ENCODE measurements at places on chromosomes 6 and 20.

GRCh38 chr20:3163099-3164042 lies 3.7 kb upstream of the FASTKD5 start:
- peak; percentile 73 for DNase-seq

- no peak for DNase-seq
Observed at GRCh38 chr6:56807326-56807988, 147.4 kb upstream of the BEND6 start.

DNA sequence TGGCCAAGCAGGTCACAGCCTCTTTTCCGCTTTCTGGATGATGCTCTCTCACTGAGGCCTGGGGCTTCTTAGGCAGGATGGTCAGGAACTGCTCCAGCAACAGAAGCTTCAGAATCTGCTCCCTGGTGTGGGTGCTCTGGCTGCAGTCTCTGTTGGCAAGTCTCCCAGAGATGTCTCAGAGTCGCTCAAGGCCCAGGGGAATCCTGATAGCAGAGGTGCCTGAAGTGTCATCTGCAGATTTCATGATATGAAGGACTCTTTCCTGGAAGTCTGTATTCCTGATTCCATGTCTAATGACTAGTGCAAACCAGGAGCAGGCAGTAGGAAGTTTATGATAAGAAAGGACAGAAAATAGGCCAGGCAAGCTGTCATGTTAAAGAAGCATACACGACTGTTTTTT lies 20.3 kb downstream of the ZSCAN31 start:
- no peak for DNase-seq

DNA sequence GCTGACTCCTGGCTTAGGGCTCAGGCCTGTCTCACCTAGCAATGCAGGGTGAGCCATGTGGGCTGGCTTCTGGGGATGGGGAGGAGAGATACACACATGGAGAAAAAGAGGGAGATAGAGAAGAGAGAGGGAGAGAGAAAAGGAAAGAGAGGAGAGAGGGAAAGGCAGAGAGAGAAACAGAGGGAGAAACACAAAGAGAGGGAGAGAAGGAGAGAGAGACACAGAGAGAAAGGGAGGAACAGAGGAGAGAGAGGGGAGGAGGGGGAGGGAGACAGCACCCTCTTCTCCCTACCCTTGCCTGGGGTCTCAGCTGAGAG lies 24.8 kb downstream of the NTSR1 start:
- DNase-seq = no peak

- DNase-seq = no peak
Observed at GRCh38 chr6:26122005-26122388, 34.8 kb downstream of the HFE start.

DNA sequence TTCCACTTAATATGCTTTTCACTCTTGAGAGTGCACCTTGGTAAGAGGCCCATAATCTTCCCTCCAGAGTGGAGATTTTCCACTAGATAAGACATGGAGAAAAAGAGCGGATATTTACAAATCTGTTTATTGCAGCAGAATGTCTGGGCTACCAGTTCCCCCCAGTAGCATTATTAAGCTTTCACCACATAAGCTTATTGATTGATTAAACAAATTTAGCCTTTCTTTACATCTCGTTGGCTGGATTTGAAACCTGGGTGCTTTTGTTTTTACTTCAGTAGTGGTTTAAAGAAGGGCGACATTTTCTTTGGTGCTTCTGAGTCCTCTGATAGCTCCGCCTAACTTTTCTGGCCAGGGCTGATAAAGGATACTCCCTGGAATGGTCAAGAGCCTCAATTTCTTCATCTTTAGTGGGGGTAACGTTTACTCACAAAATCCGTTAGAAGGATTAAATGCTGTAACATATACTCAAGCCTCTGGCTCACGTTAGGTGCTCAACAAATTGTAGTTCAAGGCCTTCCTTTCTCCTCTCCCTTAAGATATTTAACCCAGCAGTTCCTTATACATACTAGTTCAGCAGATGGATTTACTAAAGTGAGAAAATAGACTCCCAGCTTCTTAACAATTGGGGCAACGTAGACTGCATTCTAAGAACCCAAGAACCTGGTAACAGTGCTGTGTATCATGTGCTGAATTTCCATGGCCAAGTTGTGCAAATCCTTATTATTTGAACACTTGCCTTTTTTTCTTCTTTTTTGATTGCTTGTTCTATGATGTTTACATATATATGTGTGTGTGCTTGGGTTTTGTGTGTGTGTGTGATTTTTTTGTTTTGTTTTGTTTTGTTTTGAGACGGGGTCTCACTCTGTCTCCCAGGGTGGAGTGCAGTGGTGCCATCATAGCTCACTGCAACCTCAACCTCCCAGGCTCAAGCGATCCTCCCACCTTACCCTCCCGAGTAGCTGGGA lies 91.4 kb downstream of the RREB1 start:
- DNase-seq = no peak

DNA sequence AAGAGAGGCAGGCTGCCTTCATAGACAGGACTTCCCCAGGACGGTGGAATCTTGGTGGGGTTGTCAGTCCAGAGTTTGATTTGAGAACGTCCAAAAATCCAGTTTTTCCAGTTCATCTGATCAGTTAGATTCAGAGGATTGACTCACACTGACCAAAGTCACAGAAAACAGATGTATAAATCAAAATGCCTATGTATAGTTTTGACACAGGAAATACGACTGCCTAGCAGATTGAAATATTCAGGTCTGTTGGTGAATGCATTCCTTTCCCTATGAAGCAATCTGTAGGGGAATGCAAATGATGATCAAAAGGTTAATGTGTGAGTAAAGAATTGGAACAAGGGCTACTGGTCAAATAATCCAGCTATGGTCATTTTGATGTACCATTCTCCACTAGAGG lies 29.7 kb upstream of the GFOD1 start:
- DNase-seq = no peak

DNA sequence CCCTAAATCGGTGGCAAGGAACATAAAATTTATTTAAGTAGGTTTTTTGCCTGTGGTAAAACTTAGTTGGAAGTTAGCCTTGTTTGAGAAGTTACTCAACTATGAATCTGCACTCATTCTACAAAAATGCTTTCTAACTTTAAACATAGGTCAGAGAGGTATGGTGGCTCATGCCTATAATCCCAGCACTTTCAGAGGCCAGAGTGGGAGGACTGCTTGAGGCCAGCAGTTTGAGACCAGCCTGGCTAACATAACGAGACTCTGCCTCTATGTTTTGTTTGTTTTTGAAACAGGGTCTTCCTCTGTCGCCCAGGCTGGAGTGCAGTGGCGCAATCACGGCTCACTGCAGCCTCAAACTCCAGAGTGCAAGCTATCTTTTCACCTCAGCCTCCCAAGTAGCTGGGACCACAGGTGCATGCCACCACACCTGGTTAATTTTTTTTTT lies 16.2 kb downstream of the USP49 start:
- DNase-seq = no peak

GRCh38 chr6:139679516-139680179 lies 305.2 kb upstream of the CITED2 start:
- DNase-seq = no peak

GRCh38 chr6:26187981-26188635 lies 100.9 kb downstream of the HFE start:
- no peak for DNase-seq

GRCh38 chr6:5278565-5279120 lies 17.3 kb downstream of the FARS2 start:
- no peak for DNase-seq

GRCh38 chr20:44309763-44310663 lies 989 bp downstream of the FITM2 start:
- no peak for DNase-seq

DNA sequence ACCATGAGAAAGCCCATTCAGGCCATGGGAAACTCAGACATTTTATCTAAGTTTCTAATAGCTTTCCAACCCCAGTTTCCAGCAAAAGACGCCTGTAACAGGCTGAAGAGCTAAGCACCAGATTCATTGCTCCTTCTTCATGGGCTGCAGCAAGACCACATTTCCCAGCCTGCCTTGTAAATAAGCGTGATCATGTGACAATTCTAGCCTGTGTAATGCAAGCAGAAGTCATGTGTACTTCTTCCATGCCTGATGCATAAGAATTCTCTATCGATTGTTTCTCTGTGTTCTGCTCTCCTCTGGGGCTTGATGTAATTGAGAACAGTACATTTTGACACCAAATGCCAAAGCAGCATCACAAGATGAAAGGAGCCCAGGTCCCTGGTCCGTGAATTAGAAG lies 6.8 kb downstream of the PCSK2 start:
- no peak for DNase-seq

DNA sequence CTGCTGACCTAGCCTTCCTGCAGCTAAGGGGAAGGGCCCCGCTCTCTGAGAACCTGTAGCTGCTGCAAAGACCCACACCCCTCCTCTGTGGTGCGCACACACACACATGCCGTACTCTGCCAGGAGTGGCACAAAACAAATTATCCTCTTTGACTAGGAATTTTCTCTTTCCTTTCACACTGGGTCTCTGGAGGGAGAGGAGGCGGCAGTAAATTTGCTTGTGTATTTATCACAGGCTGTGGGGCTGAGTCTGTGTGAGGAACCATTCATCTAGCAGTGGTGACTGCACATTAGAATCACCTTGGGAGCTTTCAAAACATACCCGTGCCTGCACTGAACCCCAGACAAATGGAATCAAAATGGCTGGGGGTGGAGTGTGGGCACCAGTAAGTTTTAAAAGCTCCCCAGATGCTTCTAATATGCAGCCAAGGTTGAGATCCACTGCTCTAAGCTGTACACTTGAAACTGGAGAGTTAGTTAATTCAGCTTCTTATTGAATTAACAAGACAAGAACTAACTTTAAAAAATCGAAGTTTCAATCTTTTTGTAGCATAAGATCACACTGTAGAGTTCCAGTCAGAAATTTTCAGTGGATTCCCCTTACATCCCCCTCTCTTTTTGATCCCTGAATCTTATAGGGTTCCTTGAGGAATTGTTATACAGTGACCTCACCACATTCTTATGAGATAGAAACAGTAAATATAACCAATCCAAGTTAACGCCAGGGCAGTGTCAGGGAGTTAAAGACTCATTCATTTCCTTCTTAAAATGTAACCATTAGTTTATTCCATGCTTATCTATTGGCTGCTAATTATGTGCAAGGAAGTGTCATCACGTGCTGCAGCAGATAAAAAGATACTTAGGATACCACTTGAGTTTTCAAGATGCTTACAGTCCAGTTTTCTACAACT lies 29.8 kb upstream of the GMDS start:
- no peak for DNase-seq

DNA sequence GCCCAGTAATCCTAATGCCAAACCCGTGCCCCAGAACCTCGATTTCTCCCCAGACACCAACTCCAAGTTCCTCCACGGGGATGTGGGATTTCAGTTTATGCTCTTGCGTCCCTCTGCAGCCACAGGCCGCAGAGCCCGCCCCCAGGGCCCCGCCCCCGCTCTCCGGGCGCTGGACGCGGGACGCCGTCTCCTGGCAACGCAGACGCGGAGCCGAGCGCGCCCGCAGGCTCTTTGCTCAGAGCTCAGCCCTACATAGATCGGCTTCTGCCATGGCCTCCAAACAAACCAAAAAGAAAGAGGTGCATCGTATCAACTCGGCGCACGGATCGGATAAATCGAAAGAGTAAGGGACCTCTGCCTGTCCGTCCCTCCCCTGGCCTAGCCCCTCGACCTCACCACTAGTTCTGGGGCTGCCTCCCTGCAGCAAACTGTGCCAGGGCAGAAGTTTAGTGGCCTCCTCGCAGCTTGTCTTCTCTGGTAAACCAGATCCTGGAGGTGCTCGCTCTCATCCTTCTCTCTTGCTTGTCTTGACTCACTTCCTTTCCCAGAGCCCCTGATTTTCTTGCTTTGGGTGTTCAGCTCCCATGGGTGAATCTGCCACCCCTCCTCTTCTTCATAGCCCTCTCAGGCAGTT lies at the start of gene ADGB:
Gene ADGB, plus strand, starts transcription at position 201 of the 634 bp plus-strand sequence. Its CDS starts 69 bp downstream, at position 270.
- DNase-seq = no peak

DNA sequence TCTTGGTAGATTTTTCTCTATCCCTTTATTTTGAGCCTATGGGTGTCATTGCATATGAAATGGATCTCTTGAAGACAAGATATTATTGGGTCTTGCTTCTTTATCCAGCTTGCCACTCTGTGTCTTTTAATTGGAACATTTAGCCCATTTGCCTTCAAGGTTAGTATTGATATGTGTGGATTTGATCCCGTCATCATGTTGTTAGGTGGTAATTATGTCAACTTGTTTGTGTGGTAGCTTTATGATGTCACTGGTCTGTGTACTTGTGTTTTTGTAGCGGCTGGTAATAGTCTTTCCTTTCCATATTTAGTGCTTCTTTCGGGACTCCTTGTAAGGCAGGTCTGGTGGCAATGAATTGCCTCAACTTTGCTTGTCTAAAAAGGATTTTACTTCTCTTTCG lies 61.9 kb downstream of the UNC5CL start:
- DNase-seq = no peak

GRCh38 chr20:50415516-50416268 lies 94.5 kb upstream of the PTPN1 start:
- no peak for DNase-seq

- no peak for DNase-seq
Observed at GRCh38 chr20:20551409-20551808, 161.0 kb downstream of the RALGAPA2 start.

DNA sequence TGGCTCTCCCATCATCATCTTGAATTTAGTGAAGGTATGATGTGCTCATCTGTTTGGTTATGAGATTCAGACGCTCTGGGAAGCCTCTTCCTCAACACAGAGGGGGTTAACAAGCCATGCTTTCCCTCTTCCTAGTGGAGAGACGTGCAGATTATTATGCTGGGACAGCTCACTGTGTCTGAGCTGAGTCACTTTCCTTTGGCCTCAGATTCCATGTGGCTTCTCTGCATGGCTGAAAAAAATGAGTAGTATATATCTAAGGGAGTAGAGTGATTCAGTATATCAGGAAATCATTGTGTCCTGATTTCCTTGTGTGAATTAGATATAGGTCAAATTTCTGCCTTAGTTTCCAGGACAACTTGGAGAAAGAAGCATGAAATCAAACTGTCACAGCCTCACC lies 52.6 kb downstream of the FIG4 start:
- DNase-seq = no peak

GRCh38 chr20:13493143-13493542 lies 145.6 kb downstream of the TASP1 start:
- DNase-seq = no peak

DNA sequence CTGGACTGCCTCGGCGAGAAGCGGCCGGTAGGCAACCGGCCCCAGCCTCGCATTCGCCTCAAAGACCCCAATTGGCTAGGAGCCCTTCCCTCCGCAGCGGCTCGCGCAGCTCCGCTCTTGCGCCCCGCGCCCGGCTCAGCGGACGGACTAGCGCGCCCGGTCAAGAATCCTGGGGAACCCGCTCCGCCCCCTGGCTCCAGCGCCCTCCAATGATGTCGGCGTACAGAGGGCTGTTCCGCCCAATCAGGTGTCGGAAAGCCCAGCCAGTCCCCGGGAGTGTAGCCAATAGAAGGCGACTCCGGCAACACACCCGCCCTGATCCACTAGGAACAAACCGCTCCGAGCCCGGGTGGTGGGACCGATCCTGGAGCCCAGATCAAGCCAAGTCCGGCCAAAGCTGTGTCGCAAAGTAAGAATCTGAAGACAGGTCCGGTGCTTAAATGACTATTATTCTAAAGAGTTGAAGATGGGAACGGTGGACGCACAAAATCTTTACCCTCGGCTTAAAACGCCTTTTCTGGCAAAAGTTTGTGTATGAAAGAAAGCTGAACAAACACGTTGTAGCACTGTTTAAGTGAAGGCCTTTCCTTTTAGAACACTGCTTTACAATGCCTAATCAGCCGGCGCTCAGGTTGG lies 132.2 kb downstream of the OGFRL1 start:
- DNase-seq = peak; percentile 90
